ENCODE measurements at places on chromosomes 6 and 20.

DNA sequence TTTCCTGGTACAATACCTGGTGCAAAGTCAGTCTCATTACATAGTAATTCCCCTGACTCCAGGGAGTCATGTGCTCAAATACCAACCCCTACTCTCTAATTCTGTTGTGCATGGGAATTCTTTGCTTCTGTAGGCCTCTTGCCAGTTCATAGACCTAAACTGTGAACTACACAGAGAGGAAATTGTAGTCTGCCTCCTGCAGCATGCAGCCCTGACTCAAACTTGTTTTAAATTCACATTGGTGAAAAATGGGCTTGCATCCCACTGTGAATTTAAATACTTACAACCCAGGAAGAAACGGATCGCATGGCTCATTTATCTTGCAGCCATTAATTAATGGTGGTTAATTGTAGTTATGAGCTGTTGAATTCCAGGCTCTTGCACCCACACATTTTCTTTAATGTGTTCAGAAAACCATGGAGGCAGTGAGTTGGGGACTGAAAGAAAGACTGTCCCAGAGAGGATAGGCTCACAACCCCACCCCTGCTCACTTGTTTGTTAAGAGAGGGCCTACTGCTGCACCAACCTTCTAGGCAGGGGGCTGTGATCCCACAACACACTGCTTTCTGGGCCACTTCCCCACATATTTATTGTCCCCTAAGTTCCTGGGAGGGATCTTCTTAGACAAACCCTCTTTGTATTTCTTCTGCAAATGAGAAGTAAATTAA, 579.1 kb downstream of the DHX35 start:
- DNase-seq = no peak

- no peak for DNase-seq
Observed at GRCh38 chr20:48685300-48685699, 142.5 kb downstream of the PREX1 start.

DNA sequence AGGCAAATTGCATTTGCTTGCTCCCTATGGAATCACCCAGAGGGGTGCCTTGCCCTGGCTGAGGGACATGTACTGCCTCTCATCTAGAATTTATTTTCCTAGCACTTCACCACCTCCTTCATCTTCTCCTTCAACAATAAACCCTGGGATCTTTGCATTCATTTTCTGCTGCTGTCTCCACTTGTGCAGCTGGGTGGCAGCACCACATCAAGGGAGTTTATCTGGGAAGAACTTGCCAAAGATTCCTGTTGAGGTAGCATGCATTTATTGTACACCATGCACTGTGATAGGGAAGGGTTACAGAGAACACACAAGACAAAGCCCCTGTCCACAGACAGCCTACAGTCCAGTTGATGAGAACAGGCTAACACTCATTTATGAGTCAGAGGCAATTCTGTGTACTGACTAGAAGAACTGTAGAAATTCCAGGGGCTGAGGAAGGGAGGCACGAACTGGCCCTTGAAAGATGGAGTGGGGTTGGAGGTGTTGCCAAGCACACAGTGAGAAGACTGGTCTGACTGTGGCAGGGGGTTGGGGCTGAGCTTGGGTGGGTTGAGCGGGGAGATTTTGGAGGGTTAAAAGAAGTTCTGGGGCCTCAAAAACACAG, 17.5 kb downstream of the C20orf173 start:
- DNase-seq = peak; percentile 45

DNA sequence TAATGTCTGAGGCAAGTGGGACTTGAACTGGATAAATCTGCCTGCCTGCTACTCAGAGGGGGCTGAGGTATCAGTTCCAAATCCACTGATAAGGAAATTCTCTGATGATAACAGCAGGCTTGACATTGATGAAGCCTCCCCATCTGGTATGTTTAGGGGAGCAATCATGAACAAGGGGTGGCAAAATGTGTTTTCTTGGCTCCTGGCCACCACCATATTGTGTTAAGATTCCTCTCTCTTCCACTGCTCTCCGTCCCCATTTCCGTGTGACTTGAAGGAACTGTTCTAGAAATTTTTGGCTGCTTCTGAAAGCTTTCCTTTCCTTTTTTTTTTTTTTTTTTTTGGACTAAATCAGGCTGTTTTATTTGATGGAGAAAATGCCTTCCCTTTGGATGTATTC, 335.3 kb upstream of the NRSN1 start:
- no peak for DNase-seq
